ENCODE measurements at places on chromosomes 7 and 10. TPM values are rescaled to one million over a fixed set of nuclear protein-coding genes. Genes with fewer than 3 reads are reported as not detected.

The DOCK4 gene
- total RNA-seq = 31.4 TPM

The C10orf62 gene
- total RNA-seq = not detected

The PDGFA gene
- 47.1 TPM for total RNA-seq

The CC2D2B gene
- total RNA-seq = 0.60 TPM

The NPSR1 gene
- not detected for total RNA-seq

The EPO gene
- not detected for total RNA-seq

The FZD1 gene
- 6.8 TPM for total RNA-seq

The TBX20 gene
- total RNA-seq = 1.1 TPM

The C7orf57 gene
- not detected for total RNA-seq

The OR9A4 gene
- not detected for total RNA-seq

The EN2 gene
- not detected for total RNA-seq

The PYROXD2 gene
- 4.5 TPM for total RNA-seq

The CAV1 gene
- total RNA-seq = 384 TPM

The HOXA2 gene
- not detected for total RNA-seq

The PRPS1L1 gene
- total RNA-seq = not detected

The XPNPEP1 gene
- total RNA-seq = 100 TPM

The TMEM273 gene
- not detected for total RNA-seq

The HKDC1 gene
- total RNA-seq = 4.2 TPM

The ZPBP gene
- total RNA-seq = not detected

The MYL7 gene
- total RNA-seq = 60.0 TPM

The DENND10 gene
- 41.8 TPM for total RNA-seq

The FAM25A gene
- not detected for total RNA-seq

The CPEB3 gene
- total RNA-seq = 1.2 TPM

The NRG3 gene
- 2.3 TPM for total RNA-seq
